ENCODE measurements at places on chromosomes 1 and 21.

- no peak for DNase-seq
These were observed 35.9 kb downstream of the ACTL8 start for GRCh38 chr1:17791055-17791390.

DNA sequence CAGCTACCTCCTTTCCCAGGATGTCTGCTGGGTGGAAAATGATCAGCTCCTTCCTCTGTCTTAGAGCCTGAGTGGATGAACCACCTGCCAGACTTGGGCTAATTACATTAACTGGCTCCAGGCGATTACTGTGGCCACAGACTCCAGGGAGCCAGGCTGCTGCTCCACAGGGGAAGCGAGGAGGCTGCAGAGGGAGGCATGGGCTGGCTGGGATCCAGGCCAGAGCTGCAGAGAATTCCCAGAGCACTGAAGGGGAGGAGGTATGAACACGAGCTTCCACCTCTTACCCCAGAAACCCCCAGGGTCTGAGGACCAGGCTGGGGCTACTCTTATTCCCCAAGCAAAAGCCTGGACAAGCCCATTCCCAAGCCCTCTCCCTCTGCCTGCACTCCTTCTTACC is 136.0 kb upstream of the KLHDC7A start:
- DNase-seq = no peak

DNA sequence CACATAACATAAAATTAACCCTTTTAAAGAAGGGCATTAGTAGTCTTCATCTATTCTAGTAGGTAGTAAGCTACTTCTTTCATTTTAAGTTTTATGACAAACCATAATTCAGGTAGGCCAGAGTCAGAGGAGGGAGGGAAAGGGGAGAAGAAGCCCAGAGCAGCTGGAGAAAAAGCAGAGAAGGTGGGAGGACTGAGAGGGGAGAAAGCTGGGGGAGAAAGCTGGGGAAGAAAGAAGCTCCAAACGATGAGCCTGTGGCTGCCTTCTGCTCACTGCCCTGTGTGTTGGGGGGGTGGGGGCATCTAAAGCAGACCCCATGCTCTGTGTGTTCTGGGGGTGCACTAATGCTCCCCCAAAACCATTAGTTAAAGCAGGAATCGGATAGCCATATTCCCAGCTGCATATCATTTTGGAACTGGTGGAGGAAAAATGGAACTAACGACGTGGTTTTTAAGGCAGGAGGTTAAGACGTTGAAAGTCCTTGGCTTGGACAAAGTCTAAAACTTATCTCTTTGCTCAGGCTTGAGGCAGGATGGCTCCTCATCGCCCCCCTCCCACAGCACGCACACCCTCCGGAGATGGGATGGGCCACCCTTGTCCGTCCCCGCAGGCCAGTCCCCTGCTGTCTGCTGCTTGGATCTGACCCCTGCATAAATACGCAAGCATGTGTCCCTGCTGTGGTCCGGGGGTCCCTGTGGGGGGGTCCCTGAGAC is 184.2 kb downstream of the DYRK1A start:
- no peak for DNase-seq

GRCh38 chr21:42587036-42587435 is 66.4 kb upstream of the PDE9A start:
- DNase-seq = no peak

- DNase-seq = no peak
These were observed 18.8 kb upstream of the SRM start for GRCh38 chr1:11078631-11079030.

- no peak for DNase-seq
These were observed 9.6 kb upstream of the MTR start for GRCh38 chr1:236785477-236785876.

DNA sequence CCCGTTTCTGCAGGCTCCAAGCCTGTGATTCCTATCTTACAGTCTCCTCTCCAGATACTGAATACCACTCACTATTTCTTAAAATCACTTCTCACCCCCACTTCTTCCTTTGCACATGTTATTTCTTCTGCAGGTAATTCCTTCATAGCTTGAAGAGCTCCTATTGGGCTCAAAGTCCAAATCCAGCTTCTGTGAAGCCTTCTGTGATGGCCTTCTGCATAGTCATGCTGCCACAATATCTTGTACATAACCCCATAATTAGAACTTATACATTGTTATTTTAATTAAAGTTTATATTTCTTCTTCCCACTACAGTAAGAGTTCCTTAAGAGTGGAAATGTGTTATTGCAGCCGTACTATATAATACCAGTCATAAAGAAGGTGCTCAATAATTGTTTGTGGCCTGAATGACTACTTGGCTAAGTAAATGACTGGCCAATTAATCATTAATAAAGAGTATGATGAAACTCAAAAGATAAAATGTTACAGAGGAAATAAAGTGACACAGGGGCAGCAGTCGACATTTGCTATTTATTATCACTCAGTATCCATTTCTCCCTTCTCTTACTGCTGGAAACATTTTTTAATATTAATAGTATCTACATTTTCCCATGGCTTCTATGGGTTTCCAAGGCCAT is 886.6 kb downstream of the TTLL7 start:
- no peak for DNase-seq

GRCh38 chr1:30321996-30322858 is 401.2 kb downstream of the MATN1 start:
- DNase-seq = no peak

DNA sequence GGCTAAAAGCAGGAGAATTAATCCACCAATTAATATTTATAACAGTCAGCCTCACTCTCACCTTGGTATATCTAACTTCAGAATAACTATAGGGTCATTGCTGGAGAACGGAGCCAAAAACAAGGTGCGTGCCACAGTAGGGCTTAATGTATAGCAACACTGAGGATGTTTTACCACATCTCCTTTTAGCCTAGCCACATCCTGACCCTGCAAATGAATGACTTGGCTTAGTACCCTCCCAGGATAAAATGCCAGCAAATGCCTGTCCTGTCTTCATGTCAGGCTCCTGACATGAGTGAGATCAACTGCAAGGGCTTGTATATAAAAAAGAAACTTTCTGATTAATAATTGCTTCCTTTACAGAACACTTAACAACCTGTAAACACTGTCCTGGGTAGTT is 2.7 kb upstream of the CDC42BPA start:
- no peak for DNase-seq

- no peak for DNase-seq
These were observed 6.9 kb upstream of the GPATCH4 start for GRCh38 chr1:156608036-156608674.

DNA sequence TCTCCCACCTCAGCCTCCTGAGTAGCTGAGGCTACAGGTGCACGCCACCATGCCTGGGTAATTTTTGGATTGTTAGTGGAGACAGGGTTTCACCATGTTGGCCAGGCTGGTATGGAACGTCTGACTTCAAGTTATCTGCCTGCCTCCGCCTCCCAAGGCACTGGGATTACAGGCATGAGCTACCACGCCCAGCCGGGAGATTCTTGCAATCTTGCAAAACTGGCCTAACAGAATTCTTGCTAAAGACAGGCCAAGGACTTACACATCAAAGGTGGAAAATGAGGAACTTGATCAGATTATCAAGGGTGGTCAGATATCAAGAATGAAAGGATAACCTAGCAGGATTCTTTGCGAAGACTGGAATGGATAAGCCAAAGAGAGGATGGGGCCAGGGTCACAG is 98.3 kb upstream of the TIAM1 start:
- DNase-seq = no peak

DNA sequence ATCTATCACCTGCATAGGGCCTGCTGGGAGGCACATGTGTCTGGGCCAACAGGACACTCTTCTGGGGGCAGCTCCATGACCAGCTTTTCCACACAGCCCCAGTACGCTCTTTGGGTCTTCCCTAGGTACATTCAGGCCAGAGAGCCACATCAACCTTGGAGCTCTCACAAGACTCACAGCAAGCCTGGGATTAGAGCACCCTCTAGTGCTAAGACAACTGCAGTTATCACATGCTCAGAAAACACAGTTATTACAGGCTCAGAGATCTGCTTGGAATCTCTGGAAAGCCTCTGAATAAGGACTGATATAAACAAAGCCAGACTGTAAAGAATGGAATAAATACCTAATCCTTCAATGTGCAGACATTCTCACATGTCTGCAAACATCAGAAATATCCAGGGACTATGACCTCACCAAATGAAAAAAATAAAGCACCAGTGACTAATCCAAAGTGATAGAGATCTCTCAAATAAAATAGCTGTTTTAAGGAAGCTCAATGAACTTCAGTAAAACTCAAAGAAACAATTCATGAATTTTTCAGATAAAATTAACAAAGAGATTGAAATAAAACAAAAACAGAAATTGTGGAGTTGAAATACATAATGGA is 563.9 kb upstream of the NR5A2 start:
- peak; percentile 72 for DNase-seq

DNA sequence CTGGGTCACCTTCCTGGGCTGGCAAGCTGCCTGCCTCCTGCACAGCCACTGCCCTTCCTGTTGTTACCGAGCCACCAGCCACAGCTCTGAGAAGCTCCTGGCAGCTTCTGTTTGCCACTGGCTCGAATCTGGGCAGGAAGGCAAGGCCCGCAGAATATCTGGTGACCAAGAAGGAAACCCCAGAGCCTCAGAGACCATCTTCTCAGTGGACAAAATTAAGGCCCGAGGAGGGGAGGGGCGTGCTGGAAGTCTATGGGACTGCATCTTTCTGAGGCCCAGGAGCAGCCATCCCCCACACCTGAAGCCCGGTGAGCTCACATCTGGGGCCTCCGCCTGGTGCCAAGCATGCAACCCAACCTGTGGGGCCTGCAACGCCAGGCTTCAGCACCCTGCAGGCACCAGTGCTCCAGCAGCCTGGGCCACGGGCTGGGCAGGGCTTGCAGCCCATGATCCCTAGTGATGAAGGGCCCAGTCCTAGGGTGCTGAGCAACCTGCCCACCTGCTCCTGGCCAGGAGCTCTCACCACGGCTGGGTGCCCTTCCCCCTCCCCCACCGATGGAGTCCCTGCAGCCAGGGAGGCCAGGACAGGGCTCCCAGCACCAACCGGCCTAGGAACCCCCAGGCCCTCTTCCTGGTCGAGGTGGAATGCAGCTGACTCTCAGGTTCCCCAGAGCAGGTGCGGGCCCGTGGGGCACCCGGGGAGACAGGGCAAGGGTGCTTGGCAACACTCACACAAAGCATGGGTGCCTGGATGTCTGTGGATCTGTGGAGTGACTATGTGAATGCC is 879 bp downstream of the CPTP start:
- no peak for DNase-seq

Data from iPS DF 6.9 (cell line).